ENCODE measurements at places on chromosomes 13 and 19.

GRCh38 chr19:581399-582111, 8.1 kb upstream of the HCN2 start:
- DNase-seq: no peak

- DNase-seq: no peak
Observed at GRCh38 chr13:37263871-37264270, 158.4 kb upstream of the CSNK1A1L start.

- DNase-seq: no peak
Observed at GRCh38 chr13:61874970-61875579, 459.4 kb upstream of the PCDH20 start.

DNA sequence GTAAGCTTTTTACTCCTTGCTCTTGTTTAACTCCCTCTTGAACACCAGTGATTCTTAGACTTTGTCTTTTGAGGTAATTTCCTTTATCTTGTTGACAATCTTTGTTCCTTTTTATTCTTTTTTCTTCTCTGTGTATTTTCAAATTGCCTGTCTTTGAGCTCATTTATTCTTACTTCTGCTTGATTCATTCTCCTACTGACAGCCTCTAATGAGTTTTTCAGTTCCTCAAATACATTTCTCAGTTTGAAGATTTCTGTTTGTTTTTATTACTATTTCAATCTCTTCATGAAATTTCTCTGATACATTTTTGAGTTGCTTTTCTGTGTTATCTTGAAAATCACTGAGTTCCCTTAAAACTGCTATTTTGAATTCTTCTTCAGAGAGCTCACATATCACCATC, 154.1 kb downstream of the ATP8A2 start:
- no peak for DNase-seq

DNA sequence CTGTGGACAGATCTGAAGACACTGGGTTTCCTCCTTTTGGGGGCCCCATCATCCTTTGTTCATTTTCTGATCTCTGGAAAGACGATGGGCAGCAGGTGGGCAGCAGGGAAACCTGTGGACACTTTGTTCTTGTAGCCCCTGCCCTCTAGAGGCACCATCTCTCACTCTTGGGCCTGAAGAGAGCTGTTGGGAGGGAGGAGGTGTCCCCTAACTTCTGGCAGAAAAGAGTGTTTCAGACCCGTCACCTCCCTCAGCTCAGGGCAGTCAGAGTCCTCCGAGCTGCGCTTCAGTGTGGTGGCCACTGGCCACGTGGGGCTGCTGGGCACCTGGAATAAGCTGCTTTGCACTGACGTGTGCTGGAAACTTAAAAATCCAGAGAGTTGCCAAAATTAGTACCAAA, 26.9 kb upstream of the RNF17 start:
- no peak for DNase-seq

DNA sequence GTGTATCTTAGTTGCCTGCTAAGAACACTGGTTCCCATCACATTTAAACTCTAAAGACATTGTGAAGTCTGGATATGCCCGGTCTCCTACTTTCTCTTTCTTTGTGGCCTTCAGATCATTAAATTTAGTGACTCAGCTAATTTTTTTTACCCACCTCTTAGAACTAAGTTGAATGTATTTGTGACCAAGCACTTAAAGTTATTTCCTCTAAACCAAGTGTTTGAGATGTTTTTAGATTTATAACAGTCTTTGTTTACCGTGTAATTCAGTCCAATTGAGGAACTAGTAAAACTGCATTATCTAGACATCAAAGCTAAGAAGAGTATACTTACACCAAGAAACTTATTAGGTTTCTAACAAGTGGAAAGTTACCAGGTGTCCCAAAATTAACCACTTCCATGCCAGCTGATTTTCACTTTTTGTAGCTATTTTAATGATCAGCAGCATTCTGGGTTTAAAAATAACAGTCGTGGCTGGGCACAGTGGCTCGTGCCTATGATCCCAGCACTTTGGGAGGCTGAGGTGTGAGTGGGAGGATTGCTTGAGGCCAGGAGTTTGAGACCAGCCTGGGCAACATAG, 53.1 kb downstream of the ARHGAP35 start:
- DNase-seq: no peak

DNA sequence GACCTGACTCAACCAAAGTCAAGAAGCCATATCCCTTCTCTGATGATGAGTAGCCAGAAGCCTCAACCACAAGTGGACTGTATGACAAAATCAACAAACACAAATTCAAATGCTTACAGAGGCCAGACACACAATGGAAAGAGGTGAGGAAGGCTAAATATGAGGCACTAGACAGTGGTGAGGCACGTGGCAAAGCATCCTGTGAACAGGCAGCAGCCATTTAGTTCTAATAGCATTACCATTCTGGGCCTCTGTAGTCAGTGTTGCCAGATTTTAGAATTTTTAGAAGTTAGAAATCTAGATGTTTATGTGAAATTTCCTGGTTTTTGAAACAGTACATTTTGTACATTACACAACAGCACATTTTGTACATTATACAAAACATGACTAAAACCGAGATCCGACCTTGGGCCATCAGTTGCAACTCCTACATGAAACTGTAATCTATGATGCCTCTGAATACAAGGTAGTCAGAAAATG, 403.3 kb downstream of the COG6 start:
- no peak for DNase-seq

DNA sequence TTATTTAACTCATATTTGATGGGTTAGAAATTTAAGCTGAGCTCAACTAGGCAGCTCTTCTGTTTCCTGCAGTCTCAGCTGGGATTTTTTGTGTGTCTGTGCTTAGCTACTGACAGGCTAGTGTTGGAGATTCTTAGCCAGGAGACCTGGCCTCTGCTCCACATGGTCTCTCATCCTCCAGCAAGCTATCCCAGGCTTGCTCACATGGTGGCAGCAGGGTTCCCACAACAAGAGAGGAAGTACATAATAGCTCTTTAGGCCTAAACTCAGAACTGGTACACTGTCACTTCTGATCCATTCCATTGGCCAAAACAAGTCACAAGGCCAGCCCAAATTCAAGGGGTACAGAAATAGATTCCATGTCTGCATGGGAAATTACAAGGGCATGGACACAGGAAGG, 406.2 kb downstream of the SUCLA2 start:
- no peak for DNase-seq

- no peak for DNase-seq
Observed at GRCh38 chr13:24272452-24273161, 36.8 kb upstream of the C1QTNF9 start.

GRCh38 chr13:94708031-94708859, 4.1 kb downstream of the SOX21 start:
- no peak for DNase-seq

DNA sequence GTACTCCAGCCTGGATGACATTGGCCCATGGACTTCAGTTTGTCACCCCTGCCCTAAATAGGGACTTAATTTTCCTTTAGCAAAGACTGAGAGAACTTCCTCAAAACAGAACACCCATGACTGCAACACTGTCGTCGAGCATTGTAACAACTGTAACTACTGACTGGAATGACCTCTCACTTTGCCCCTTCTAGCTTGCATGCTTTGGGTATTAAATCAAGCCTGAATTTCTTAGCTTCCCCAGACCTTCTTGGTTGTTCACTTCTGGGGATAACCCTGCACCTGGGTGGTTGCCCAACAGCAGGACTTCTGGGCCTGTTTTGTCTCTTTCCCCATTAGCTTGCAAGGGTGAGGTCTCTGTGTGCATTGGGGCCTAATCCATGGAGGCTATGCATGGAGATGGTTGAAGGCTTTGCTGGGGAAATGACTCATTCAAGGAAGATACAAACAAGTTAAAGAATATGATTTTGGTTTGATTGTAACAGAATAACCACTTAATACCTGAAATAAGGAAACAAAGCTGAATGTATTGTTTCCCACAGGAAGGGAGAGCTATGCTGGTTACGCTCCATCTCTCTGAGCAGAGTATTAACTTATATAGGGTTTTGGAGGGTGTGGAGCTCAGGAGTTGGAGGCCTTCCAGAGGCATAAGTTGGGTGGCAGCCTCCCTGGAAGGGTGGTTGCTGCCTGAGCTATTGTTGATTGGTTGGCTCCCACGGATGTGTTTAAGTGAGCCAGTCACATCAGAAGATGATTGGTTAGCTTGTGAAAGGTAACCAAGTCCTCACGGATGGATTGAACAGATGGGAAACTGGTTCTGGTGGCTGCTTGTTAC, 34.7 kb upstream of the UBAC2 start:
- no peak for DNase-seq

GRCh38 chr13:111330066-111330610, 9.7 kb downstream of the TEX29 start:
- DNase-seq: no peak

GRCh38 chr13:63516124-63516523, 2100.5 kb upstream of the PCDH20 start:
- no peak for DNase-seq

- DNase-seq: no peak
Observed at GRCh38 chr13:48962281-48962680, 13.4 kb upstream of the FNDC3A start.

- no peak for DNase-seq
Observed at GRCh38 chr19:12952488-12953137, 4.4 kb downstream of the GADD45GIP1 start.

DNA sequence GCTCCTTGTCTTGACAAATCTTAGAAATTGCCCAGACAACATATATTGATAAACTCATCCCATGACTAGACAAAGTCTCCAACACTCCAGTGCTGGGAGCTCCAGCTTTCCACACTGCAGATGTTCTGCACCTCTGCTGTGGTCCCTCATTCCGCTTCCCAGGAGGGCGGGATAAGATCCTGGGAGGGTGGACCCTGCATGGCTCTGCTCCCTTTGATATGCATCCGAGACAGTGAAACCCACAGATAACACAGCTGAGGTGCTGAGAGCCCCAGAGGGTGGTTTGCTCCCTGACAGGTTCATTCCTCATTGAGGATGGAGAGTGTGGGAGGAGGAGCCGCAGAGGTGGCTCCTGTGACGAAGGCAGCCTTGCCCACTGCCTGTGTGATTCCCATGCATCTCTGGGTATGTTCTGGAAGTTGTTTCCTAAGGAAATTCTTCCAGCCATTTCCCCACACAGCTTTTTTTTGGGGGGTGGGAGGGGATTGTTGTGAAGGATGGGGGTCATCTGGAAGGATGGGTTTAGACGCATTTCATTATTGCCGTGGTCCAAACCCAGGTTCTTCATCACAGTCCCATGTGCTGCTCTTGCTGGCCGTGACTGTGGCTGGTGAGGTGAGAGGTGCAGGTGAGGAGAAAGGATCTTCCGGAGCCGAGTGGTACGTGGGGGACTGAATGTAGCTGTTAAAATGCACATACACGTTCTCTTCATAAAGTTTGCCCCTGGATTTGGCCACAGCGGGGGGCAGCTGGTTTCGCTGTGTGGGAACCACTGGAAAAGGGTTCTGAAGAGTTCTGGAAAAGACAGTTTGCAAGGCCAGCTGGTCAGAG, 46.4 kb downstream of the SLC7A9 start:
- no peak for DNase-seq

- no peak for DNase-seq
Observed at GRCh38 chr13:44576351-44577235, 463 bp upstream of the TSC22D1 start.

DNA sequence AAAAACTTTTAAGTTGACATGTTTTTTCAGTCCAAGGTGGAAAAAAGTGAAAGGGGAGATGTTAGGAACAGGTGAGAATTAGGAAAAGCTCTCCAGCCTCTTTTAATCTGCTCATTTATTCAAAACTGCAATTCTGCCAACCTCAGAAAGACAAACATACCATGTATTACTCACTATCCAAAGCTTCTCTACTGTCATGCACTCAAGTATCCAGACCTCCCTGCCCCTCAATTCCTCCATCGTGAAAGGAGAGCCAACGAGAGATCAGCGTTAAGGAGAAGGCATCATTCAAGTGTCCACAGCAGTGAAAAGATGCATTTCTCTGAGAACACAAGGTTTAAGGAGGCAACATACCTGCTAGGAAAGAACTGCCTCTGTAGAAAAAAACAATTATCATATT, 24.5 kb downstream of the DIAPH3 start:
- DNase-seq: no peak

GRCh38 chr19:51181377-51181912, 39.3 kb downstream of the SIGLEC7 start:
- DNase-seq: no peak

DNA sequence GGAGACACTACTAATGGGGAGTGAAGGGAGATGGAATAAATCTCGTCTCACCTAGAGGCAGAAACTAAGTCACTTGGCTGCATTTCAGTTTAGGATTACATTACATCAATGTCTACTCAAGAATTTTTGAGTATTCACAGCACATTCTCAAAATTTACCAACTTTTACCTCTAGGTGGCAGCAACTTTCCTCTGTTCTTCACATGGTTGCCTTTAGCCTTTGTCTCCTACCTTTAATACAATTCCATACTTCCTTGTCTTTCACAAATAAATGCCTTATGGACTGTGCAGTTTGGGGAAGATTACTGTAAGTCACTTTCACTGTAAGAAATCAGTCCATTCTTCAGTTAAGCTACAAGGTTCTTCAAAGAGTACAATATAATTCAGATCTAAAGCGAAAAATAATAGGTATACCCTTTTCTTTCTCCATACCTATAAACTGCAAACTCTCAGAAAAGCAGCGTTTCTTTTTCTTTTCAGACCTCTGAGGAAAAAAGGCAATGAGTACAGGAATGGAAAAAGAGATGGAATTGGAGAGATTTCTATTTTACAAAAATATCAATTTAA, 379.4 kb downstream of the KLF12 start:
- DNase-seq: no peak

DNA sequence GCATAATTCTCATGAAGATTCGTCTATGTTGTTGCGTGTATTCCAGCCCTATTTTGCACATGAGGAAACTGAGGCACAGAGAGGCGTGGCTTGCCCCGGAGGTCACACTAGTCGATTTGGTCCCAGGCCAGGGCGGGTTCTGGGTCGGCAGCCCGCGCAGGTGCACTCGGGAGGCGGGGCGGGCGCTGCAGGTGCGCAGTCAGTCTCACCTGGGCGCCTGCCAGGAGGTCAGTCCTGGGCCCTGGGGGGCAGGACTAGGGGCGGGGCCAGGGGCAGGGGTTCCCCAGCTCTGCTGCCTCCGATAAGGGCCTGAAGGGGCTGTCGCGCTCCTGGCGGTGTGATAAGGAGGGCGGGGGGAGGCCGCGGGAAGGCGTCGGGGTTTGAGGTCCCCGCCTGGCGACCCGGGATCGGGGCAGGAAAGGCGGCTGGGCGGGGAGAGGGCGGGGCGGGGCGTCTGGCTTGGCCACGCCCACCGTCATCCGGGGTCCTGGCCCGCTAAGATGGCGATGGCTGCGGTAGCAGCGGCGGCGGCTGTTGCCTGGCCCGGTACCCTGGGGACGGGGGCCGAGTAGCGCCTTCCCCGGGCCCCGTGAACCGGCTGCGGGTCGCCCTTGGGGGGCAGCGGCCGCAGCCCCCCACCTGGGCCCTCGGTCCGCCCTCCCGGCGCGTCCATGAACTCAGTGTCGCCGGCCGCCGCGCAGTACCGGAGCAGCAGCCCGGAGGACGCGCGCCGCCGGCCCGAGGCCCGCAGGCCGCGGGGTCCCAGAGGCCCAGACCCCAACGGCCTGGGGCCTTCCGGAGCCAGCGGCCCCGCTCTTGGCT, at the start of gene ATG4D:
ATG4D (plus strand) TSS at position 485 of the 822 bp plus-strand sequence; CDS start at position 672, 187 bp downstream.
- peak; percentile 96 for DNase-seq

Measured in NCI-H510A (cell line).